GM19239 (cell line): ENCODE measurements at places on chromosomes 4 and X.

DNA sequence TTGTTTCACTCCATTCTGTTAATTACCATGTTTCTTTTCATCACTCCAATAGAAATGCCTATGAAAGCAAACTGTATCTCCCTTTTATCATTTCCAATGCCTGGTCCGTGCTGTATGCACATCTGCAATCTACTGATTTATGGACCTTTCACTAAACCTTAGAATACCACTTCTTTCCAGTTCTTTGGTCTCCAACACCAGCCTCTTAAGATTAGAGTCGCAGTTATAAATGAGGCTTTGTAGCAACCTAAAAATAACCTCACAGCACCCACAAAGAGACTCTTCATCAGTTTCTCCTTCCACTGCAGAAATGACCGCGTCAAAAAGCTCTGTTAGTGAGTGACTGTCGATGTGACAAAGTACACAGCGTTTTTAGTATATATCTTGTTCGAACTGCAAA is 282.6 kb downstream of the ADGRA3 start:
- no peak for DNase-seq

DNA sequence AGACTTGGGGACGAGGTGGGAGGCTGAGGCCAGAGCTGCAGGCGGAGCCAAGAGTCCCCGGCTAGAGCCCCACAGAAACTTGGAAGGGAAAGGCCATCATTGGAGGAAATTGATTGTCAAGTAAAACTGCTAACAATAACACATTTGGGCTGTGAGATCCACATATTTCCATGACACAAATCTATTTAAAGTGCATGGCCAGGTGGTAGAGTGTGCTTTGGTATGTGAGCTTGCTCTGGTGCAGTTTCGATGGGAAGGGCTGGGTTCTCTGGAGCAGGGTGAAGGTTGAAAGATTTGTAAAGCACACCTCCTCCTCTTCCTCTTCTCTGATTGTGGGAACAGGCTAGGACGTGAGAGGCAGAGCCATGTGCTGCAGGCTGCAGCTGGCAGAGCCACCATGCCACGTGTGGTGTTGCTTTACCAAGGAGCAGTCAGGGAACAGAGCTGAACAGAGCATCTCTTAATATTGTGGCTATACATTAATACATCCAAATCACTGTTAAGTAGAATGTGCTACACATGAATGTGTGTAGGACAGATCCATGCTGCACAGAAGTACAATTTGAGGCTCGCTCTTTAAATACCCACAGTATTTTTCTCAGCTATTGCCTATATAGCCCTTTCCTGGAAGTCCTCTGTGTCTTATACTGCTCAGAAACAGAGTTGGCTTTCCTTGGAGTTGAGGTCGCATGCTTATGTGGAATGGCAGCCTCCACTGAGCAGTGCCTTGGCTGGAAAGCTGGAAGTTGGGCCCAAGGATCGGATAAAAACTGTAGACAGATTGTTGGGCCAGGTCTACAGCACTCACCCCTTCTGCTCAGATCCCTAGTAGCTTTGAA is 37.7 kb downstream of the FHDC1 start:
- DNase-seq, result no peak

DNA sequence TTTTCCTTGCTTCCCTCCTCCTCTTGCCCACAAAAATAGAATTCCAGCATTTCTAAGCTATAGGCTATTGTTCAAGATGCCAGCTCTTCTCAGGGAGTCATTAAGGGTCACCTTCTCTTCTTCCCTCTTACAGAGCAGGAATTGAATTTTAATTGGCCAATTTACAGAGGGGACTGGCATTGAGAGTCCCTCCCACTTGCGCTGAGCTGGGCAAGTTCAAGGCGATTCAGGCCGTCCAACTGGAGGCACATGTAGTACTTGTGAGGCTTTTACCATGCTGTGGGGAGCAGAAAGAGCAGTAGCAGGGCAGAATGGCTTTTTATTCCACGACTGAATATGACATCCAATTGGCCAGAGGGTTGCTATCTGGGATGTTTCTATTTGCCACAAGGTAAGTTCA is 181.9 kb downstream of the SOWAHB start:
- DNase-seq, result no peak

DNA sequence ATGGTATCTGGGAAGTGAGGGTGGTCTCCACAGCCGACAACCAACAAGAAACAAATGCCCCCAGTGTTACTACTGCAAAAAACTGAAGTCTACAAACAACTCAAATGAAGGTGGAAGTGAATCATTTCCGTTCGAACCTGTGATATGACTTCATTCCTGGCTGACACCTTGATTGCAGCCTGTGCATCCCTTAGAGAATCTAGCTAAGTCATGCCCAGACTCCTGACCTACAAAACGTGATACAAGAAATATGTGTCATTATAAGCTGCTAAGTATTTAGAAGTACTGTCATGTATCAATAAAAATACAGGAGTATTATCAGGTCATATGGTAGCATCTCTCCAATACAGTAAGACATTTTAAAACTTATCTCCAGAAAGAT is 959.7 kb upstream of the LCORL start:
- no peak for DNase-seq

DNA sequence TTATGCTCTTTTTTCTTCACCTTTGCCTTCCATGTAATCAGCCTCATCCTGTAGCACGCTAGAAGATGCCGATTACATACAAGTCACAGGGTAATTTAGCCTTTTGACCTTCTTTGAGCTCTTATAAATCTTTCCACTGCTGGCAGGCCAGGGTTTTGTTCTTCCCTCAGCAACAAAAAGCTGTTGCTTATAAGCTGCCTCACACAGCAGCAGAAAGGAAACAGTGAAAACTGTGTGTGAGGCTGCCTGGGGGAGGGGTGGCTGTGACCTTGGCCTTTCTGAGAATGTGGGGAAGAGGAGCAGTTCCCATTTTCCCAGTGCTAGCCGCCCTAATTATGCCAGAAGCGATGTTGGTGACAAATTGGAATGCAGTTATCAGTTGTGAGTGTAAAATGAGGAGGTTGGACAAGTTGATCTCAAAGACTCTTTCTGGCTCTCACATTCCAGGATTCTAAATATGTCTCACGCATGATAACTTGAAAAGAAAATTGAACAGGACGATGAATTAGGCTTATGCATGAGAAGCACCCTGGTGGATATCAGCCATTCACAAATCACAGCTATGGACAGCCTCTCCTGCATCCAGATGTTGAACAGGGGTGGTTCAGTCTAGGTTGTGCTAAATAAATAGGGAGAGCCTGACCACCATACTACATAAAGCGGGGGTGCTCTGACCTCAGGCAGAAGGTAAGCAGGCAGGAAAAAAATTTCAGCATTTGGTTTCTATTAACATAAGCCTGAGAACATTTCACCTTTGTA is 25.7 kb downstream of the SLITRK2 start:
- no peak for DNase-seq

DNA sequence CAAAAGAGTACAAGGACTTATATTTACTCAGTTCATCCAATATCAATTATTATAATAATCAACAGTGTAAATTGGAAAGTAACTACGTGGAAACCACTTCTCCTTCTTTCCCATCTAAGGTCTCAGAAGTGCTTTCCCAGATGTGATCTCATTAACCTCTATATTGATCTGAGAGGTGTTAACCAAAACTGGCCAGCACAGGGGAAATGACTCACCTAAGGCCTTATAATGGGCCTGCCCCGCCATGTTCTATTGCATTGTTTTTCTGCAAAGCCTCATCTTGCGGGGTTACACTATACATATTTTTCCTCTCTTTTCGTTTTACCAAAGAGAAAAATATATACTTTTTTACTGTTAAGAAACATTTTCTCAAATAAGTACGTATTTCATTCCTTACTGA is 20.5 kb downstream of the RAB40A start:
- no peak for DNase-seq

- DNase-seq, result no peak
Observed at GRCh38 chr4:75036046-75036830, 103.3 kb downstream of the PARM1 start.

- no peak for DNase-seq
Observed at GRCh38 chrX:43974100-43974475, 898 bp upstream of the NDP start.

- DNase-seq, result no peak
Observed at GRCh38 chr4:41361794-41362526, 105.2 kb downstream of the UCHL1 start.

- DNase-seq, result no peak
Observed at GRCh38 chr4:100034023-100034664, 84.1 kb upstream of the H2AZ1 start.

DNA sequence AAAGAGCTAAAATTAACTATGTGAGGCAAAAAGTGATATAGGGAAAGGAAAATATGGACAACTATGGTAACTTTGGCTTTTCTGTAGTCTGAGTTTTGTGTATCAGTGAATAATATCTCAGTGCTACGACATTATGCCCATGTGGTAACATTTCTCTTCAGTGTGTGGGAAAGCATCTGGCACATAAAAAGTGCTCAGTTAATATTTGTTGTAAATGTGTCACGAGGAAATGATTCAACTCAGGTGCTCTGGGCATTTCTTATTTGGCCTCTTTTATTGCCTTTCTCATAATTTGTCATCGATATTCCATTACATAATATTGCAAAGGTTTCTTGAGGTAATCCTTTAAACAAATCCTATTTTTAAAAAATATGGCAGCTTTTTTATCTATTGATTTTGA is 17.6 kb downstream of the OFD1 start:
- no peak for DNase-seq

DNA sequence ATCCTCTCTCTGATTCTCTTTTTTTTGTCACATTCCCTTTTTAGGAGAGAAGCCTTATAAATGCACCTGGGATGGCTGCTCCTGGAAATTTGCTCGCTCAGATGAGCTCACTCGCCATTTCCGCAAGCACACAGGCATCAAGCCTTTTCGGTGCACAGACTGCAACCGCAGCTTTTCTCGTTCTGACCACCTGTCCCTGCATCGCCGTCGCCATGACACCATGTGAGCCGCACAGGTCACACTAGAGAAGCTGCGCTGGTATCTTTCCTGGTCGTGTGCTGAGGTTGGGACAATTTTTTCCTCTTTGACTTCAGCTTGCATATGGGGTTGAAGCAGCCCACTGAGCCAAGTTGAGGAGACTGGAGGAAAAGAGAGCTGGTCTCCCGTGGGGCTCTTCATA is 52.1 kb downstream of the KLF8 start:
- no peak for DNase-seq

DNA sequence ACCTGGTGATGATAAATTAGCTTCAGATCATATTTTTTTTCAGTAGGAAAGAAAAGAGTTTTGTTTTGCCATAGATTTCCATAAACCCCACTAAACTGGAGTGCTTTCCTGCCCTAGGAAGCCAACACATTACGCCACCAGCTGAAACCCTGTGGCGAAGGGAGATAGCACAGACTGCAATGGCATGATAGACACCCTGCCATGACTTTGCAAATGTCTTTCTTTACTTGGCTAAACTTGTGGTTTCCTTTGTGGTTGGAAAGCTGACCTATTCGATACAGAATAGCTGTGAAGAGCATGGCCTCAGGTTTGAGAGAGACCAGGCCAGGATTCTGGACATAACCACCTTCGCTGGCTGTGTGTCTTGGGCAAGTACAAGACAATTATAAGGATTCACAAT is 19.1 kb downstream of the MFAP3L start:
- DNase-seq, result no peak

GRCh38 chr4:7434766-7435150 is at the start of gene PSAPL1:
PSAPL1 (minus strand) TSS chr4:7434930; CDS start chr4:7434879, 51 bp downstream.
- DNase-seq, result no peak

DNA sequence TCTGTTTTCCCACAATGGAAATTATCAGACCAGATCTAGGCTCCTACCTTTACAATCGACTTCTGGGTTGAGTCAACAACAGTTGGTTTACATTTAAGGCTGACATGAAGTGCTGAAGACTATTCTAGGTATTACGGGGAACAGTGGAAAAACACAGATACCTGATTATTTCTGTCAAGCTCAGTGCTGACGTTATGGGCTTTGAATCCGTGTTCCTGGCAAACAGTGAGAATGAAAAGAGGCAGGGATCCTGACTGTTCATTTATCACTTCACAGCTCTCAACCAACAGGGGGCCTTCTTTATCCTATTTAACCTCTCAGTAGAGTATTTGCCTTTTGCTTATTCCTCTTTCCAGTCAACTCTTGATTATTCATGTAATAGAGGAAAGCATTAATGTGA is 43.1 kb downstream of the TMEM164 start:
- no peak for DNase-seq

- no peak for DNase-seq
Observed at GRCh38 chr4:83282049-83282535, 2.5 kb downstream of the COQ2 start.

DNA sequence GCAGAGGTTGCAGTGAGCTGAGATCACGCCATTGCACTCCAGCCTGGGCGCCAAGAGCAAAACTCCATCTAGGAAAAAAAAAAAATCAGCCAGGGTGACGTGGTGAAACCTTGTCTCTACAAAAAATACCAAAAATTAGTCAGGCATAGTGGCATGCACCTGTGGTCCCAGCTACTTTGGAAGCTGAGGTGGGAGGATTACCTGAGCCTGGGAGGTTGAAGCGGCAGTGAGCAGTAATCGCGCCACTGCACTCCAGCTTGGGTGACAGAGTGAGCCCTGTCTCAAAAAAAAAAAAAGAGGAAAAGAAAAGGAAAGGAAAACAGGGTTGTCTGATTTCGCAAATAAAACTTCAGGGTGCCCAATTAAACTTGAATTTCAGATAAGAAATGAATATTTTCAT is 106.1 kb downstream of the RBM47 start:
- no peak for DNase-seq

GRCh38 chr4:123350191-123350544 is 46.4 kb upstream of the SPRY1 start:
- DNase-seq, result no peak

DNA sequence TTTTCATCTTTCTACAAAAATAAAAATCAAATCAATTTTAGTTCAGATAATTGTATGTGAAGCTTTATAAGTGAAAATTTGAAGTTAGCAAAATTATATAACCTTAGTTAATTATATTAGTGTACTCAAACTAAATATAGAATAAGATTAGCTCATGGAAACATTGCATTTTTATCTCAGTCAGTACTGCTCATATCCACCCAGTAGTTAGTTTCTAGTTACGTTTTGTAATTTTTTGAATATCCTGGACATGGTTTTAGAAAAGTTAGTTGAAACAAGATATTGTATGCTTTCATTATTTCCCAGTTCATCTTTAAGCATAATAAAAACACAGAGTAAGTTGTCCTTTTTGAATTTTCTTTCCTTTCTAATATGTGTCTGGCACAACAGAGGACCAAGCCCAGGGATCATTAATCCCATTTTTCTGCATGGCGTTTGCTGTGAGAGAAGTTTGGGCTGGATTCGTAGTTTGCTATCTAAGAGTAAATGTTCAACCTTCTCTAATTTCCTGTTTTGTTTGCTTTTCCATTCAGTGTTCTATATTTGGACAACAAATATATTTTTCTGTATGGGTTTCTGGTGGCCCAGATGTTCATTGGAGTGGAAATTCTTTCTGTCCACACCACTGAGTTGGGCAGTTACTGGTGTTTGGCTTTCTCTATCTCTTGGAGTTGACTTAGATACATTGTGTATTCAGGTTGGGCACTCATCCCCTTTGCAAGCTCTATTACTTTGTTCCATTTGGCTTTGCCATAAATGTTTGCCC is 12.1 kb downstream of the TBL1X start:
- no peak for DNase-seq

GRCh38 chrX:52420824-52421443 is 52.1 kb downstream of the XAGE2 start:
- DNase-seq, result no peak
